ENCODE measurements at places on chromosomes 2 and 18.

GRCh38 chr18:61606068-61606660, 272.9 kb downstream of the CDH20 start:
- DNase-seq: peak; percentile 94
- no peaks in the 10 kb centered on the region for H3K36me3 ChIP-seq
- H3K4me3 ChIP-seq: peak overlapping the region; percentile 32
- peaks cover 38% of the 10 kb centered on the region for H3K27me3 ChIP-seq

- H3K27ac ChIP-seq: no peak overlapping the region
- no peaks in the 10 kb centered on the region for H3K36me3 ChIP-seq
- no peak overlapping the region for H3K4me3 ChIP-seq
Observed at GRCh38 chr2:64179582-64180321, 35.5 kb upstream of the PELI1 start.

GRCh38 chr18:75341267-75341666, 86.2 kb downstream of the SMIM21 start:
- H3K27me3 ChIP-seq: no peaks in the 10 kb centered on the region
- peaks cover 20% of the 10 kb centered on the region for H3K4me1 ChIP-seq
- H3K36me3 ChIP-seq: no peaks in the 10 kb centered on the region
- DNase-seq: peak; percentile 84

- H3K36me3 ChIP-seq: no peaks in the 10 kb centered on the region
- H3K4me1 ChIP-seq: no peaks in the 10 kb centered on the region
- no peak overlapping the region for H3K27ac ChIP-seq
- DNase-seq: no peak
Observed at GRCh38 chr2:195838002-195838401, 181.0 kb downstream of the SLC39A10 start.

- H3K4me3 ChIP-seq: no peak overlapping the region
- H3K27me3 ChIP-seq: no peaks in the 10 kb centered on the region
- no peaks in the 10 kb centered on the region for H3K4me1 ChIP-seq
- no peak overlapping the region for H3K27ac ChIP-seq
- no peak for DNase-seq
Observed at GRCh38 chr2:64338910-64339500, 115.0 kb upstream of the LGALSL start.

DNA sequence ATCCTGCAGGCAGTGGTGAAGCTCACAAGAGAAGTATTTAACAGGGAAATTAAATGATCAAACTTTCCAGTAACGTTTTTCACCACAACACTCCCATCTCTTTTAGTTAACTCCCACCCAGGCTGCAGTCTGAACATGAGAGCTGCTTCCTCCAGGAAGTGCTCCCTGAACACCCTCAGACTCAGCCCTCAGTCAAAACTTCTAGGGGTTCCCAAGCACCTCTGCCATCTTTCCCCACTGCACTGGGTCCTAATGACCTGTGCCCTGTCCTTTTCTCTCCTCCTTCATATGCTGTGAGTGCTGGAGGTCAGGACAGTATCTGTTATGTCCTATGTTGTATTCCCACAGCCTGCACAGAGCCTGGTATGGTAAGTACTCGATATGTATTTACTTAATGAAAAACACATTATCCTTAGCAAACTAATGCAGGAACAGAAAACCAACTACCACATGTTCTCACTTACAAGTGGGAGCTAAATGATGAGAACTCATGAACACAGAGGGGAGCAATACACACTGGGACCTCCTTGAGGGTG, 49.2 kb upstream of the ASPRV1 start:
- DNase-seq: no peak
- H3K27me3 ChIP-seq: no peaks in the 10 kb centered on the region
- peaks cover 7% of the 10 kb centered on the region for H3K4me1 ChIP-seq
- H3K4me3 ChIP-seq: no peak overlapping the region
- no peak overlapping the region for H3K27ac ChIP-seq

Measured in neural progenitor cell (in vitro differentiated cells).